NCI-H1417 (cell line): ENCODE measurements at places on chromosomes 3 and 15.

- DNase-seq = no peak
Observed at GRCh38 chr3:160828880-160829279, 72.8 kb downstream of the PPM1L start.

- peak; percentile 76 for DNase-seq
Observed at GRCh38 chr3:160226026-160226907, 1.0 kb downstream of the C3orf80 start.

DNA sequence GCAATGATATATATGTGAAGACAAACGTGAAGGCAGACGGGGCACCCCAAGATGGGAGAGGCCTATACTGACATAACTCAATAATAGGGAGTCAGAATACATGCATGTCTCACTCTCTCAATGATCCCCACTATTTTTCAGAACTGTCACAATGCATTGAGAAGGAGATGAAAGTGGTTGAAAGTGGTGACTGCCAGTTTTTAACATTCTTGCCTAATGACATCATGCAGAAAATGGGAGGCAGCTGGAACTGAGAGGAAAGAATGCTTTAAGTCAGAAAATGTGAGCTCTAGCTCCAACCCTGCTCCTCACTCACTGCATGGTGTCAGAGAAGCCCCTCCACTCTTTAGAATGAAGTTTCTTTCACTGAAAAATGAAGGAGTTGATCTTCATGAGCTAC, 55.3 kb upstream of the P2RY1 start:
- DNase-seq = no peak

GRCh38 chr15:89197503-89197971, 23.8 kb downstream of the RLBP1 start:
- DNase-seq = no peak

DNA sequence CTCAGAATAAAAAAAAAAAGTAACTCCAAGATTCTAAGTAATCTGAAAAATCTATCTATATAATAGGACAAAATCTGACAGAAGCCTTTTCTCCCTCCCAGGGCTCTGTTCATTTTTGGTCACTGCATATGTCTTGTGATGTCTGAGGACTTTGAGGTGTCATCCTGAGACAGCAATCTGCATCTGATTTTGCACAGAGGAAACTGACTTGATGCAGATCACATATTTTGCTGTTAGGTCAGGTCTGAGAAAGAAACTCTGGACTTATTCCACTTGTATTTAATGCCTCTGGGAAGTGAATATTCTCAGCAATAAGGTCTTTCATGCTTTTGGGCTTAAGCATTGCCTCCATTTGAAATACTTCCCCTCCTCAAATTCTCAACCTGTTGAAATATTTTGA, 295.2 kb upstream of the THBS1 start:
- no peak for DNase-seq

- no peak for DNase-seq
Observed at GRCh38 chr15:56994280-56994679, 75.8 kb downstream of the TCF12 start.

DNA sequence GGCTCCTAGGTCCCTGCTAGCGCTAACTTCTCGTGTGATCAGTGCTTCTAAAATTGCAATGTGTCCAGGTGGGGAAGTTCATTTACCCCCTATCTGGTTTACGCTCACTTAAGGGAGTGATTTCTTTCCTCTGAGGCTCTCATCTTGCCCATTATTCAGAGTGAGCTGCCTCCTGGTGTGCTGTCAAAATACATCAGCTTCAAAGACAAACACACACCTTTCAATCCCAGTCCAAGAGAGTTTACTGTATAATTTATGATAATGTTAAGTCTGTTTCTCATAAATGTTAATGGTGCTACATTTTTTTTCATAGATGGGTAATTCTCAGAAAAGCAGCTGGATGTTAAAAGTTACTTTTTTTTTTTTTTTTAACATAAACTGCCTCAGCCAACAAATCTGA, 112.3 kb downstream of the RORA start:
- DNase-seq = peak; percentile 72
